ENCODE measurements at places on chromosomes 11 and 22.

- no peak for DNase-seq
Observed at GRCh38 chr11:86676533-86677154, 4.2 kb upstream of the ME3 start.

GRCh38 chr11:64086258-64087123 lies 50.8 kb downstream of the FLRT1 start:
- no peak for DNase-seq

DNA sequence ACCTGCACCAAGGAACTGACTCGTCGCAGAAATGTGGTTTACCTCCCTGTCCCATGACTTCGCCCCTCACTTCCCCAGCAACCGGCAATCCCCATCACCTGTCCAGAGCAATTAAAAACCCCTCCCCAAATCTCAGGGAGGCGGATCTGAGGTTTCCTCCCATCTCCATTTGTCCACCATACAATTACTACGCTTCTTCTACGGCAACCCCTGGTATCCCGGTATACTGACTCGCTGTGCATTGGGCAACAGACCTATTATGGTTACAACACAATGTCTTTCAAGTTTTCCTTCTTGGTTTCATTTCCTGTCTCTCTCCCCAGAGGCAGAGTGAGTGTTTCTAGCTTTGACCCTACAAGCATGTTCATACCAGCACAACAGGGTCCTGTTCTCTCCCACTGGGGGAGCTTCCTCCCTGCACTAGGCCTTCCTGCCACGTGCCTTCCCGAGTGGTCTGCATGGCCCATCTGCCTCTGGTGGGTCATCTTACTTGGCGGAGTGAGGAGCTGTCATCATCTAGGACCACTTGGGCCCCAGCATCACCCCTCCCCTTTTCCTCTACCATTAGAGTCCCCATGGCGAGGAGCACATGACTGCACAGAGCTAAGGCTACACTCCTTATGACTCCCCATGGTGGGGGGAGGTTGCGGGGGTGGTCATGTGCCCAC lies 30.3 kb upstream of the NAP1L4 start:
- no peak for DNase-seq

DNA sequence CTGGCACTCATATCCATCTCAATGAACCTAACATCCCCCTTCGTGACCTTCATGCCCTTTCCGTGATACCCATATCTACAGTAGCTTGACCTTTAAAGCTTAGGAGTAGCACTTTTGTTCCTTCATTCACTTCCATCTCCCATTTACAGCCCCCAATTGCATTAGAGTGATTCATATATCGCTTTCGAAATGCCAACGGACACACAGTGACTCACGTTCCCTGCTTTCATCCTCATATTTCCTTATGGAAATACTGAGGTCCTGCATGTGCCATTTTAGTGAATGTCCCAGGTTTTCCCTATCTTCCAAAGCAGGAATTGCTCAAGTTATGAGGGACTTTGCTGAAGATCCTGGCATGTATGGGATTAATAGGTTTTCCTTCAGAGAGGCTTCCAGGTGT lies 44.3 kb upstream of the CEP126 start:
- no peak for DNase-seq

GRCh38 chr11:121206810-121207209 lies 85.8 kb upstream of the SC5D start:
- no peak for DNase-seq

GRCh38 chr11:84901991-84902390 lies 725.2 kb downstream of the DLG2 start:
- DNase-seq = no peak

- no peak for DNase-seq
Observed at GRCh38 chr11:21615955-21616371, 576.9 kb upstream of the ANO5 start.

DNA sequence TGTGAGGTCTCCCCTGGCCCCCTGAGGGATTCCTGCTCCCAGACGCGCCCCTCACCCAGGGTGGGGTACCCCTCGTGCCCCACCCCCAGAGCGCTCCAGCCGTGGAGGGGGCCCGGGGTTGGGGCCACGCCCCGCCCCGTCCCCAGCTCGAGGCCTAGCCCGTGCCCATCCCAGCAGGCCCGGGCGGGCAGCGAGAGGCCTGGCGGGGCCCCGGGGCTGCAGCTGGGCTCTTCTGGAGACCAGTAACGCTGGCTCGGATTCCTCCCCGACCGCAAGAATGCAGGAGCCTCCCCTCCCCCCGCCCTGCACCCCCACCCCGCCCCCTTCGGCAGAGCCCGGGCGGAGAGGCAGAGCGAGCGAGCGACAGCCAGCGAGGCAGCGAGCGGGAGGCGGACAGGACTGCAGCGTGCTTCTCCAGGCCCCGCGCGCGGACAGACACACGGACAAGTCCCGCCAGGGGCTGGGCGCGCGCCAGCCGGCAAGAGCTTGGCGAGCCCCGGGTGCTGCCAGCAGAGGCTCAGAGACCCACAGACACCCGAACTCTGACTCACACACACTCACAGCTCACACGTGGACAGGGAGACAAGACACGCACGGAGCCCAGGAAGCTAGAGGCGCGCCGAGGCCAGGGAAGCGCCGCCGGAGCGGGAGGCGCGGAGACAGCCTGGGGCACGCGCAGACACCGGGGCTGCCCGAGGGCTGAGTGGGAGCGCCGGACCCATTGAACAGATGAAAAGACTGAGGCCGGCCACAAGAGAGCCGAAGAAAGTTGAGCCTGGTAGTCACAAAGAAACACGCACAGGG lies 15.2 kb downstream of the BCL9L start:
- DNase-seq = peak; percentile 46

GRCh38 chr11:3181725-3182461 lies 16.8 kb upstream of the OSBPL5 start:
- no peak for DNase-seq

DNA sequence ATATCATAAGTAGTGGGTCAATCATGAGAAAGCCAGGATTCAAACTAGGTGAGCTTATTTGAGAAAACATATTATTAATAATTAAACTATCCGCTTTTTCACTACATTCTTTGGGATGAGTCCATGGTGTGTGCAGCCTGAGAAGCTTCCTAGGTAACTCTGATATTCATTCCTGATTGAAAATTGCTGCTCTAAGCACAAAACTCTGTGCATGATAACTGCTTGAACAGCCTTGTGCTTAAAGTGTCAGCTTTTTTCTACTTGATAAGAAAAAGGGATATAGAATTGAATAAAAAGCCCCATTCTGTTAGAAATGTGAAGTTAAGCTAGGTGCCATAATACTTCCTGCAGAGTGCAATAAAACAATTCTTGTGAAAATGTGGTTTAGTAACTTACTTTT lies 343.5 kb upstream of the LUZP2 start:
- DNase-seq = no peak

- no peak for DNase-seq
Observed at GRCh38 chr22:45427114-45427513, 13.6 kb downstream of the RIBC2 start.

GRCh38 chr22:23216461-23217170 lies 36.3 kb downstream of the BCR start:
- DNase-seq = peak; percentile 35

- DNase-seq = no peak
Observed at GRCh38 chr11:130640526-130640925, 192.1 kb downstream of the ADAMTS15 start.

- no peak for DNase-seq
Observed at GRCh38 chr22:26801449-26801848, 144.1 kb downstream of the MIAT start.

- DNase-seq = no peak
Observed at GRCh38 chr11:9396310-9396709, 11.9 kb downstream of the IPO7 start.

GRCh38 chr11:3809624-3809928 lies 1.2 kb downstream of the PGAP2 start:
- no peak for DNase-seq

DNA sequence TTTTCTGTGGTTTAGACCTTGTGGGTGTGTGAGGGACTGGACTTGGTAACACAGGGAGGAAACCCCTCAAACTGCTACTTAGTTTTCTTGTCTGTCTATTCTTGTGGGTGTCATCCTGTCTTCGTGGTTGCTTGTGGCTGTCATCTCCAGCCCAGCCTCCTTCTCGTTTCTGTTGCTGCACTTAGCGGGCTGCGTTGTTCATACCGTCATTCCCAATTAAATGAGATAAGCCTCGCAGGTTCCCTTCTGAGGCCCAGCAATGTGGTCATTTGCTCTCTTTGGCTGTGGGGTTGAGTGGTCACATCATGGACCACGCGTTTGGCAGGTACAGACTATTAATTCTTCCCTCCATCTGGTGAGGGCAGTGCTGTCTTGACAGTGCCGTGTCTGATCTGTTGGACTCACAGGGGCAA lies 18.8 kb downstream of the PANX1 start:
- no peak for DNase-seq
